ENCODE measurements at places on chromosomes 13 and 19.

DNA sequence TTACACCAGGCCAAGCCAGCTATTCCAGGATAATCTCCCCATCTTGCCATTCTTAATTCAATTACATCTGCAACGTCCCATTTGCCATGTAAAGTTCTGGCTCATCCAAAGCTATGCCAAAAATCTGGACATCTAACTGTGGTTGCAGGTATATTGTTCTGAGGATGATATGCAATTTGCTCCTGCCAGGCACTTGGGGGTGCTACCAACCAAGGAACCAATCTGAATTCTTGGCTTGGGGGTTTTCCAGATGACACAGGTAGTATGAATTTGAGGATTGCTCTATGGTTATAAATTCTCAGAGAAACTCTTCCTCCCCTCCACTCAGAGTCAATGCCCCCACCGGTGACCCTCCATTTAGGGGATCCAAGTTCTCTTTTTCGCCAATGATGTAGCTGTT lies 33.0 kb downstream of the CRYL1 start:
- no peak for DNase-seq

DNA sequence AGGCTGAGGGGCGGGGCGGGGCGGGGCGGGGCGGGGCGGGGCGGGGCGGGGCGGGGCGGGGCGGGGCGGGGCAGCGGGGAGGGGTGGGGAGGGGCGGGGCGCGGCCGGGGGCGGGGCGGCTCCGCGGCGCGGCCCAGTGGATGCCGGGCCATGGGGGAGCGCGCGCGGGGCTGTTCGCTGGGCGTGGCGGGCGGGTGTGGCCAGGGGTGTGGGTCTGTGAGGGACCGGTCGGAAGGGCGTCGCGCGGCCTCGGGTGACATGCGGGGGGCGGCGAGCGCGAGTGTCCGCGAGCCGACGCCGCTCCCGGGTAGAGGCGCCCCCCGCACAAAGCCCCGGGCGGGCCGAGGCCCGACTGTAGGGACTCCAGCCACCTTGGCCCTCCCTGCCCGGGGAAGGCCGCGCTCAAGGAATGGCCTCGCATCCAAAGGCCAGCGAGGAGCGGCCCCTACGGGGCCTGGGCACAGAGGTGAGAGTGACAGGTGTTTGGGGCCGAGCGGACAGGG lies at the start of gene ZFP28:
ZFP28 (plus strand) TSS at position 188 of the 503 bp plus-strand sequence; CDS start at position 259, 71 bp downstream.
- DNase-seq: no peak

DNA sequence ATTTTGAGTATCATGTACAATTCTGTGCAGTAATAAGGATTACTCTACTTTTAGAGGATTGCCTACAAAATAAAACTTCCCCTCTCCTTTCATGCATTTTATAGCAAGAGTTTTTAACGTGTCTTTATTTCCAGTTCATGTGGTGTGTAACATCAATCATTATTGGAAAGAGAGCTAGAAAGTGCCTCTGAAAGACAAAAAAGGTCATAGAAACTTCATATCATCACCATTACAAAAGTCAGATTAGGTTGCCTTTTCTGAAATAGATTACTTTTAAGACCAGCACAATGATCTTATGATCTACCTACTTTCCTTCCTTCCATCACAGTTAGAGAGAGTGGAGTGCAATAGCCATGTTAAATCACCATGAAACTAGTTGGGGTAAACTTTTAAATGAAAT lies 12.6 kb downstream of the DACH1 start:
- DNase-seq: no peak

- no peak for DNase-seq
Observed at GRCh38 chr19:13152356-13152973, 2.3 kb downstream of the IER2 start.

DNA sequence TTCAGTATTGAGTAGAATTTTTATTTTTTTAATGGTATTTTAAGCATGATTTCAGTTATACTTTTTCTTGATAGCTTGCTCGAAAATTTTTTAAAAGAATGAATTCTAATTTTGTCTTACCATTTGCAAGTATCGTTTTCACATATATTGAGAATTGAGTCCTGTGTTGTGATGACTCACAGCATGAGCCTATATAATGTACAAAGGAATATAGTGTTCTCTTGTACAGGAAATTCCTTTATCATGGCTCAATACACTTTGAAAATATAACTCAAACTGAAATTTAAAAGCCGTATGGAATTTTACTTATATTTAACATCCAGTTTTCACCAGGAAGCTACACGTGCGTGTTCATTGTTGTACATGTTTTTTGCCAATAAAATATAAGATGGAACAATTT lies 161.1 kb upstream of the TMTC4 start:
- DNase-seq: no peak

- no peak for DNase-seq
Observed at GRCh38 chr19:16957151-16957701, 68.4 kb downstream of the F2RL3 start.

DNA sequence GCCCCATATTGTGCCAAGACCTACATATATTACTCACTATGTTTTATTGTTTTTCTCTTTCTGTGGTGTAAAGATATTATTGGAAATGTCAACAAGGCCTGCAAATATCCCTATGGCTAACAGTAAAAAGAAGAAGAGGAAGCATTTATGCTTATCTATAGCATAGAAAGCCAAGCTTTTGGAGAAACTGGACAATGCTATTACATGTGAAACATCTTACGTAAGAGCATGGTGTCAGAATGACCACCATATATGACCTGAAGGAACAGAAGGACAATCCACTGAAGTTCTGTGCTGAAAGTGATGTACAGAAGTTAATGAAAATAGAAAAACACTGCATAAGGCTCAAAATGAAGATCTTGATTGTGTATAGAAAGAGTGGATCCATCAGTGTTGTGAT lies 145.2 kb downstream of the KCTD12 start:
- DNase-seq: no peak

- DNase-seq: no peak
Observed at GRCh38 chr13:41402691-41403511, 54.4 kb upstream of the RGCC start.

DNA sequence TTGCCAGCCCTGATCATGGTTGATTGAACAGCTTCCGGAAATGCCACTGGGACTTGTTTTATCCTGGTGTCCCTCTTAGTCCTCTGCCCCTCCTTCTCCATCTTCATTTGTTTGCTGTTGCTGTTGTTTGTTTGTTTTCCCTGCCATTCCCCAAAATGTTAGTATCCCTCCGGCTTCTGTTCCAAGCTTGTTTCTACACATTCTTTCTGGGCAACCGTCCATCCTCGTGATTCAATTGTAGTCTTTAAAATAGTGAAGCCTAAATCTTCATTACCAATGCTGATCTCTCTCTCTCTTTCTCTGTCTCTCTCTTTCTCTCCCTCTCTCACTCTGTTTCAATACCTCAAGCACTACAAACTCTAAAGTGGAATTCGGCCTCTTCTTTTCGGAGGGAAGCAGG lies 649.3 kb upstream of the ARGLU1 start:
- no peak for DNase-seq

GRCh38 chr13:45953082-45953481 lies 99.5 kb downstream of the ZC3H13 start:
- no peak for DNase-seq

GRCh38 chr13:100399455-100399854 lies 189.1 kb downstream of the GGACT start:
- no peak for DNase-seq

DNA sequence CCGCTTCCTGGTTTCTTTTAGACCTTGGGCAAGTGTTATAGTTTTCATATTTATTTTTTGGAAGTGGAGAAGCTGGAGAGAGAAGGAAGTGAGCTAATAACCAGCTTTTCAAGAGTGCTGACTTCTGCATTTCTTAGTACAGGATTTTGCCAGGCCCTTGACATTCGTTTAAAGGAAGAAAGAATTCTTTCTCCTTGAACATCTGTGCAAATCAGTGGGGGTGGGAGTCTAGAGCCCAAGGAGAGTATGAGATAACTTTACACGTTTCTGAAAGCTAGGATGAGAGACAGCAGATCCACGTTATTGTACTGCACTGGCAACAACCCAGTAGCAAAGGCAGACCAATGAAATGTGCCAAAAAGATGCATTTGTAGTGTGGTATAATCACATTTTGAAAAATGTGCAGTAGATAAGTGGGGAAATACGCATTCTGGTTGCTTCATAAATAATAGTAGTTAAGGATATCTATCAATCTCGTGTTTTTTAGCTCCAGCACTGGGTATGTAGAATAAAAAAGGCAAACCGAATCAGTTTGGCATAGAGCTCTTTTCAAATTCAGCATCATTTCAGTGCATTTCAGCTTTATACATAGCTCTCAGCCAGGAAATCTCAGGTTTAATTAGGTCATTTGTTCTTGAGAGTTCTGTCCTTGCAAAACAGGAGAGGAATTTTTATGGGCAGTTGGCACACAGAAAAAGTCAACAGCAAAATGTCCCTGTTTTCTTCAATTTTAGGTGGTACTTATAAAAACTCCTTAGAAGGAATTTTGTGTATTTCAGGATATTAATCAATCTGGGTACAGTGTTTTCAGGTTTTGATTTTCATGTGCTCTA lies 4.3 kb downstream of the RNF113B start:
- no peak for DNase-seq

GRCh38 chr13:110475550-110476219 lies 85.8 kb downstream of the RAB20 start:
- no peak for DNase-seq

Measured in cortex of kidney (tissue), 1 donor.